ENCODE measurements at places on chromosomes 2 and 18.

DNA sequence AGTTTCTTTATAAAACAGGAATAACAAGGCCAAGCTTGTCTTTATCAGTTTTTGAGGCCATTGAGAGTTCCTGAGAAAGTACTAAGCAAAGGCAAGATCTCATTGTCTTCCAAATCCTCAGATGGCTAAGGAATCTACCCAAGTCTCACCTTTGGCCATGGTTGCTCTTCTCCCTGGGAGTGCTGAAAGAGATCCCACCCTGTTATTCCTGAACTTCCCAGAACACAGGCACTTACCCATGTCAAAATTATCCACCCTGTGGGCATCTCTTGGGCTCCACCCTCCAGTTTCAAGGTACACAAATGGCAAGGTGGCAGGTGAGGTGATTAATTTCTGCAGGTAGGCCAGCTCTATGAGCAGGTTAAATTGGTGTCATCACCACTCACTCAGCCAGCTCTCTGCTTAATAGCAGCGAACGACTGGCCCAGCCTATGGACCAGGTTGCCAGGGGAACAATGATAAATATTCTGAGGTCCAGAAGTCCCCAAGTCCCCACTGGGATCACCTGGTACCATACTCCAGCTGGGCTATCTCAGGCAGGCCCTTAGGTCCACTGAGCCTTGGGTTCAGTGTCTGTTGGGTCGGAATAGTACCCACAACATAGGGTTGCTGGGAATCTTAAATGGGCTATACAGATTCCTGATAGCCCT lies 2.3 kb upstream of the SPRED2 start:
- no peak for DNase-seq

GRCh38 chr18:57080479-57080878 lies 66.4 kb upstream of the BOD1L2 start:
- DNase-seq: no peak

DNA sequence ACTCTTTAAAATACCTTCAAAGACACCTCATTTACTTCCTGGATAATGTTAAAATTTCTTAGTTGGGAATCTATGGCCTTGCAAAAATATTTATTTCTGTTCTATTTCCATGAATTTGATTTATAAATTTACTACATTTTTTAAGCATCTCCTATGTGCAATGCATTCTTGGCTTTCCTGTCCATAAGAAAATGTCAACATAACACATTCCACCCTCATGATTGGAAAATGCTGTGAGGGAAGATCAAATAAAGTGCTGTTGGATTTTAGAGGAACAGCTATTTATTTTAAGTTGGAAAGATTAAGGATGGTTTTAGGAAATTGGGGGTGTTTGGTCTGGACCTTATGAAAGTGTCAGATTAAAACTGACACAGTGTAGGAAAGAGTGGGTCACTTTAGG lies 45.4 kb upstream of the MC4R start:
- no peak for DNase-seq

GRCh38 chr2:213451542-213452239 lies 167.4 kb downstream of the SPAG16 start:
- DNase-seq: no peak

Measured in tibial nerve (tissue), 4 donors.